NCI-H82 (cell line): ENCODE measurements at places on chromosomes 7 and 10.

DNA sequence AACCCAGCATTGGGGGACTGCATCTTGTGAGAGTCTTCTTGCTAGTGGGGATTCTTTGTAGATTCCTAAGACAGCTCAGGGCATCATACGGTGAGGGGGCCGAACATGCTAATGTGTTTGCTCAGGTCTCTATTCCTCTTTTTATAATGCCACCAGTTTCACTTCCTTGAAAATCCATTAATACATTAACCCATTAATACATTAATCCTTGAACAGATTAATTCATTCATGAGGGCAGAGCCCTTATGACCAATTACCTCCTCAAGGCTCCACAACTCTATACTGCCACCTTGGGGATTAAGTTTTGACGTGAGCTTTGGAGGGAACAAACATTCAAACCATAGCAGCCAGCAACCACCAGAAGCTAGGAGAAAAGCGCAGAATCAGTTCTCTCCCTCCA, 67.2 kb upstream of the POT1 start:
- DNase-seq = peak; percentile 52

- no peak for DNase-seq
These were observed 11.2 kb upstream of the CALD1 start for GRCh38 chr7:134768243-134768642.

GRCh38 chr10:117736655-117737054, 194.1 kb downstream of the EMX2 start:
- DNase-seq = no peak

- DNase-seq = no peak
These were observed 276.1 kb downstream of the DNAJB6 start for GRCh38 chr7:157612664-157613561.
